ENCODE measurements at places on chromosomes 16 and 17. TPM values are rescaled to one million over a fixed set of nuclear protein-coding genes. Genes with fewer than 3 reads are reported as not detected.
A peak's percentile ranks its signal among the peaks of the same experiment; 100 is the strongest.

DNA sequence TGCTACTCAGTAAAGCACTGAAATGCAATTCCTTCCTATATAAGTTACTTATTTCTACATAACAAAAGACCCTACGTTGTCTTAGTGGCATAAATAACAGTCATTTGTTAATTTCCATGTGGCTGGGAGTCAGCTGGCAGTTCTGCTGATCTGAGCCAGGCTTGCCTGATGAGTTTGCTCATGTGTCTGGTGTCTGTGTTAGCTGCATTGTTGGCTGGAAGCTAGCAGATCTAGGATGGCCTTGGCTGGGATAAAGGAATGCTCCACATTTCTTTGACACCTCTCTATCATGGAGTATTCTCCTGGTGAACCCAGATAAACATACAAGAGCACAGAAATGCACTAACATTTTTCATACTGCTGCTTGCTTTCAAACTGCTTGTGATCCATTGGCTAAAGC lies 264.4 kb upstream of the MON1B start:
- H3K27me3 ChIP-seq: no peaks in the 10 kb centered on the region
- no peaks in the 10 kb centered on the region for H3K36me3 ChIP-seq
- H3K4me3 ChIP-seq: no peak overlapping the region
- no peaks in the 10 kb centered on the region for H3K4me1 ChIP-seq
- no peak for DNase-seq

- no peak overlapping the region for H3K27ac ChIP-seq
- no peak overlapping the region for H3K4me3 ChIP-seq
- no peaks in the 10 kb centered on the region for H3K36me3 ChIP-seq
- DNase-seq: no peak
- H3K27me3 ChIP-seq: peaks cover 59% of the 10 kb centered on the region
These were observed 2.2 kb upstream of the TLCD3B start for GRCh38 chr16:30033270-30033669.

DNA sequence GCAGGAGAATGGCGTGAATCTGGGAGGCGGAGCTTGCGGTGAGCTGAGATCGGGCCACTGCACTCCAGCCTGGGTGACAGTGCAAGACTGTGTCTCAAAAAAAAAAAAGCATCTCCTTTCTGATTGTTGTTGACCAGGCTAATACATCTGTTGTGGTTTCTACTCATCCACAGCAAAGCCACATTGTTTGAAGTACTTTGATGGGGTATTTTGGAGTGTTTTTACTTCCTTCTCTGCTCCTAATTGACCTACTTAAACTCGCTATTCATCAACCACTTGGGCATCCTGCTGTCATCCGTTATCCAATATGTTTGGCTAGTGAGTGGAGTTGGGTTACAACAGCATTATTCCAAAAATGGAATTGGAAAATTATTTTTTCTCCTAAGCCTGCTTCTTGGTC lies 3.5 kb upstream of the CDC27 start:
- H3K36me3 ChIP-seq: no peaks in the 10 kb centered on the region
- H3K4me3 ChIP-seq: no peak overlapping the region
- no peak overlapping the region for H3K27ac ChIP-seq

DNA sequence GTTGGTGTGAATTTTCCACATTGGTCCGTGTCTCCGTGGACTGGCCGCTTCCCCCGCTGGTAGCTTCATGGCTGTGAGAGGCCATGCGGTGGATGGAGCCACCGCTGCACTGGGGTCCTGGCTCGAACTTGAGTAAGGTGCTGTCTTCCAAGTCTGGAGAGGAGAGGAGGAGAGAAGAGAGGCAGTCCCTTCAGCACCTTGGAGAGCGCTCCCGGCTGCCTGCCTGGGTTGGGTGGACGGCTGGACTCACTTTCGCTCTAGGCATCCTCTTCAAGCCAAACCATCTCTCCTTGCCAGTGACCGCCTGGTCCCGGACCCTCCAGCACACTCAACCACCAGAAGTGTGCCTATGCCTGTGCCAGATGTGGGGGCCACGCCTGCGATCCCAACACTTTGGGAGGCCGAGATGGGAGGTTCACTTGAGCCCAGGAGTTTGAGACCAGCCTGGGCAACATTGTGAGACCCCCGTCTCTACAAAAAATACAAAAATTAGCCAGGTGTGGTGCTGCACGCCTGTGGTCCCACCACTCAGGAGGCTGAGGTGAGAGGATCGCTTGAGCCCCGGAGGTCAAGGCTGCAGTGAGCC lies 6.2 kb downstream of the JPH3 start:
- H3K4me1 ChIP-seq: no peaks in the 10 kb centered on the region
- DNase-seq: peak; percentile 69
- no peaks in the 10 kb centered on the region for H3K36me3 ChIP-seq
- no peak overlapping the region for H3K27ac ChIP-seq
- no peak overlapping the region for H3K4me3 ChIP-seq

DNA sequence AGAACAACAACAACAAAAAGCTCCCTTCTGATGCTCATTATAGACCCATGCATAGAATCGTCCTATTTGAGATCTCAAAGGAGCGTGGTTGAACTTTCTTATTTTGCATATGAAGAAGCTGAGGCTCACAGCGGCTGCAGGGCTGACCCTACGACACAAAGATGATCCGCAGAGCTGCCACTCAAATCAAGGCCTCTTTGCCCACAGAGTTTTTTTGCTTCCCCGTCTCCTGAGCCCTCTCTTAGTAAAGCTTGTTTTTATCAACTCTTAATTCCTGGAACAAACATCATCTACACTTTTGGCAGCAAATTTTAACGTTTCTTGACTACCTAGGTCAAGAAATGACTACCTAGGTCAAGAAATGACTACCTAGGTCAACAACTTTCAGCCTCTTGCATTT lies 73.7 kb downstream of the C16orf95 start:
- no peaks in the 10 kb centered on the region for H3K27me3 ChIP-seq
- H3K36me3 ChIP-seq: no peaks in the 10 kb centered on the region
- no peak for DNase-seq
- no peak overlapping the region for H3K27ac ChIP-seq

- H3K27me3 ChIP-seq: peaks cover 83% of the 10 kb centered on the region
- peak; percentile 41 for DNase-seq
- H3K27ac ChIP-seq: peak within 1 kb of the TSS; percentile 53
- peaks cover 6% of the 10 kb centered on the region for H3K4me1 ChIP-seq
- peak within 1 kb of the TSS; percentile 54 for H3K4me3 ChIP-seq
- no peaks in the 10 kb centered on the region for H3K36me3 ChIP-seq
These were observed at the start of gene FZD2 for GRCh38 chr17:44556832-44557606. FZD2 (plus strand) TSS chr17:44557484; CDS start chr17:44557689, 205 bp downstream.

Gene CHST4
- total RNA-seq: 0.24 TPM

Gene NEURL4
- 12.3 TPM for total RNA-seq

Gene SHISA6
- 0.09 TPM for total RNA-seq

Gene KLHL11
- 11.4 TPM for total RNA-seq
